ENCODE measurements at places on chromosomes 2 and 18.
A peak's percentile ranks its signal among the peaks of the same experiment; 100 is the strongest.

DNA sequence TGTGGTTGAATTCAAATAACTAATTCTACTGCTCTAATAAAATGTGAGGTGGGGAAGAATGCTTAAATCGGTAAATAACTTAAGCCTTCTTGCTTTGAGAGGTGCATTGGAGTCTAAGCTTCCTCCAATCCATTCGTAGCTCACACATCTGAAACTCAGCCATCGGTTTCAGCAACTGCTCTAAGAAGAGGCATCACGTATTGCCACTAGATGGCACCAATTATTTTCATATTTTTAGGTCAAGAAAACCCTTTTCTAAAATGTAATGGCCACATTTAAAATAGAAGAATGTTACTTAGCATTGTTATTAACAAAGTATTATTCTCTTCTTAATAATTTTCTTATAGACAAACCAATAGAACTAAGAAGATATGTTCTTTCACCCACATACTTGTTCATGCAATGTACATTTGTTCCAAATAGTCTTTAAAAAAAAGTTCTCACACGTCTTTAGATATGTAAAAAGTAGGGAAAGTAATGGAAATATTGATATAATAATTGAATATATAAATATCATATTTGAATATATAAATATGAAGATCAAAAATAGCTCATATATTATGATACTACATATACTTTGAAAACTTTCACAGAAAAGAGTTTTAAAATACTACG lies 229.8 kb downstream of the CCDC178 start:
- no peak for DNase-seq

GRCh38 chr2:48114256-48114655 lies 208.0 kb upstream of the FBXO11 start:
- peak; percentile 75 for DNase-seq

GRCh38 chr2:235382601-235383000 lies 111.2 kb upstream of the AGAP1 start:
- no peak for DNase-seq

GRCh38 chr18:62399781-62400308 lies 74.7 kb downstream of the TNFRSF11A start:
- no peak for DNase-seq

DNA sequence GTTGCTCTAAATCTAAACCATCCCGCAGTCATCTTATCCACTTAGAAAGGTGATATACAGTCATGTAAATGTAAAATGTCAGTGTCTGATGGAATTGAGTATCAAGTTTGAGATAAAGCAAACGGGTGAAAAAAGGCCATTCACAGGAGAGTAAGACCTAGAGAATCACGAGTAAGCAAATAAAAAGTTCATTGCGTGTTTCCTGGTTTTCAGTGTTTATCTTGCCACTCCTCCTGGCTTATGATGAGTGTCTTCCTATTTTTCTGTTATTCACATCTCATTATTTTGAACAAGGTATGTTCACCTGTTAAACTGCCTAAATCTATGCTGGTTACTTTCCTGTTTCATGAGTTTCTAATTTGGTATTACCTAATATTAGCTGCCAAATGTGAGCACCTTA lies 68.8 kb downstream of the ITGA4 start:
- DNase-seq, result no peak

- no peak for DNase-seq
Measured at GRCh38 chr18:74457725-74458421, 765 bp upstream of the DIPK1C start.
